ENCODE measurements at places on chromosomes 3 and 15.
A peak's percentile ranks its signal among the peaks of the same experiment; 100 is the strongest.

GRCh38 chr15:44490622-44491021 is 46.3 kb upstream of the EIF3J start:
- no peak for DNase-seq

DNA sequence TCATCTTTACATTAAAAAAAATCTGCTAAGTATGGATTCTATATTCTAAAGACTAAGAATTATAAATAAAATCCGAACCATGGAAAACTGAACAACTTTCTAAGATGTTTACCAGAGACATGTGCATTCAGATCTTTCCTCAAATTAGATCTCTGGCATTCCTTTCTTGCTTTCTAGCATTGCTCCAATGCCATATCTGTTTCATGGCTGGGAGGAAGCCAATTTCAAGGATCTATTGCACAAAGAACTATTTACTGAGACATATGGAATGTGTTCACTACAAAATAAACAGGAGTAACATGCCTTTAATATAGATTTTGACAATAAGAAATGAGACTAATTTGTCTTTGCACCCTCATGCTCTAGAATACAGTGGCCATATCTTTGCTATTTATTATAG is 45.1 kb upstream of the NANOGP8 start:
- DNase-seq = no peak

GRCh38 chr3:172844428-172844827 is 93.9 kb downstream of the ECT2 start:
- DNase-seq = no peak

DNA sequence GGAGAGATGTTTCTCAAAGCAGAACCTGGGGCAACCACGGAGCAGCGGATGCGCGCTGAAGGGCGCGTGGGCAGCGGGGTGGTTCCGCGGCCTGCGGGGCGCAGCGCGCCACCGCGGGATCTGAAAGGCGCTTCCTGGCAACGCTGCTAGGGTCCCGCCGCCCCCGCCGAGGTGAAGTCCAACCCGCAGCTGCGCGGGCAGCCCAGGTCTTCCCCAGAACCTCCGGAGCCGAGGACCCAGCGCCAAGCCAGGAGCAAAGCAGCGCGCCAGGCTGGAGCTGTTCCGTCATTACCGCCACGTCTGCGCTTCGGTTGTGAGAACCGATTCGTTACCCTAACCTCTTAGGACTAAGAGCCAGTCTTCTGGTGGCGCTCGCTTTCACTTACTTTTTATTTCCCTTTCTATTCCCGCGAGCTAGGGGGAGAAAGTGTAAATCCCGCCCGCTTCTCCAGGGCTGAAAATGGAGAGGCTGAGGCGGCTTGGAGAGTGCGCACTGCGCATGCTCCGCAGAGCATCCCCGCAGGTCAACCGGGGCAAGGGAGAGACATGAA is 3.2 kb upstream of the GABRG3 start:
- DNase-seq = no peak

GRCh38 chr3:163362151-163362550 is 1716.1 kb downstream of the SI start:
- no peak for DNase-seq

DNA sequence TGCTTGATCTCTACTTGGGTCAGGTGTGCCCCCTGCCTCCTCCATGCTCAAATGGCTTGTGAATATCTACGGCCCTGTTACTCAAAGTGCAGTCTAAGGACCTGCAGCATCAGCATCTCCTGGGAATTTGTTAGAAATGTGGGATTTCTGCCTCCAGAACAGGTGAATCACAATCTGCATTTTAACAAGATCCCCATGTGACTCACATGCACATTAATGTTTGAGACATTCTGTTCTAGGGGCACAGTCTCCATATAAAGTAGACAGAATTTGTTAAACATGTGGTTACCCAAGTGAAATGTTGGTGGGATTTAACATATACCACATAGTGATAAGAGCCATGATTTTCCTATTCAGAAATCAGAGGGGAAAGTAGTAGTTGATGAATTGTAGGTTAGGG is 256.2 kb downstream of the NR1D2 start:
- no peak for DNase-seq

GRCh38 chr3:13167064-13167743 is 94.0 kb upstream of the IQSEC1 start:
- DNase-seq = no peak

DNA sequence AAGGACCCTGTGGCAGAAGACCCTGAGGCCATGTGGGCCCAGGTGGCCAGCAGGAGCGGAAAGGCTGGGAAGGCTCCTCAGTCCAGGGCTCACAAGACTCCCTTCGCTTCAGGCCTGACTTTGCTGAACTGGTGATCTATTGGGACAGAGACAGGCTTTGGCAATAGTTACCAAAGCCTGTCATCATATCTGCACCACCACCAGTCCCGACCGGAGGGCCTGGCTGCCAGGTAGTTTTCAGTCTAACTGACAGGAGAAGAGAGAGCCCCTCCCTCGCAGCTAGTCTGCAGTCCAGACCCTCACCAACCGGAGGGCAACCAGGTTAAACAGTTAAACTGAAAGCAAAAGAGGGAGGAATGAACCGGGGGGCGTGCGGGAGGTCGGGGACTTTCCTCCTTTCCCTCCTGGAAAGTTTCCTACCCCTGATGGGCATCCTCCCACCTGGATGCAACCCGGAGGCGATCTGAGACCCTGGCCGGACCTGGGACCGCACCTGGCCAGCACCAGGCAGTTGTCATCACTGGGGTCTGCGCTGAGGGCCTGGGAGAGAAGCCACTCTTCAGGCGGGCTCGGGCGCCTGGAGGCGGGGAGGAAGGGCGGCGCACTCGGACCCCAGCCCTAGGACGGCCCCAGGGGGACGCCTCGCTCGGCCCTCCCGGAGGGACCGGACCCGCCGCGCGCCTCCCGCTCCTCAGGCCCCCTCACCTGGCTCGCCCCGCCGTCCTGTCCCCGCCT is 435 bp downstream of the RAB27A start:
- peak; percentile 59 for DNase-seq

DNA sequence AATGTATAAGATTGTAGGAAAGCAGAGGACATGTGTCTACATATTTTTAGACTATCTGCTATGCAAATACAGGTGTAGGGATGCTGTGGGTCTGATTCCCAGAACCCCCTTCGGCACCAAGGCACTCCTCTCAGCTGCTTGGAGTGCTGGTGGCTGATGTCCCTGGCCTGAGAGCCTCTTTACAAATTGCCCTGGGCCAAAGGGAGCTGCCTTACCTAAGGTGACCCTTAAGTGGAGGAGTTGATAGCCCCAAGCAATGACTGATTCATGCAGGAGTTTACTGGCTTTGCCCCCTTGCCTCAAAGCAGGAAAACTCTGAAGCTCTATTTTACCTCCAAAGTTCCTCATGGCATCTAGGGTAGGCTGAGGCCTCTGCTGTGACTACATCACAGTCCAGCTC is 83.0 kb downstream of the ZNF385D start:
- DNase-seq = no peak

- DNase-seq = no peak
These were observed 116.8 kb downstream of the FBLN2 start for GRCh38 chr3:13665582-13666226.

DNA sequence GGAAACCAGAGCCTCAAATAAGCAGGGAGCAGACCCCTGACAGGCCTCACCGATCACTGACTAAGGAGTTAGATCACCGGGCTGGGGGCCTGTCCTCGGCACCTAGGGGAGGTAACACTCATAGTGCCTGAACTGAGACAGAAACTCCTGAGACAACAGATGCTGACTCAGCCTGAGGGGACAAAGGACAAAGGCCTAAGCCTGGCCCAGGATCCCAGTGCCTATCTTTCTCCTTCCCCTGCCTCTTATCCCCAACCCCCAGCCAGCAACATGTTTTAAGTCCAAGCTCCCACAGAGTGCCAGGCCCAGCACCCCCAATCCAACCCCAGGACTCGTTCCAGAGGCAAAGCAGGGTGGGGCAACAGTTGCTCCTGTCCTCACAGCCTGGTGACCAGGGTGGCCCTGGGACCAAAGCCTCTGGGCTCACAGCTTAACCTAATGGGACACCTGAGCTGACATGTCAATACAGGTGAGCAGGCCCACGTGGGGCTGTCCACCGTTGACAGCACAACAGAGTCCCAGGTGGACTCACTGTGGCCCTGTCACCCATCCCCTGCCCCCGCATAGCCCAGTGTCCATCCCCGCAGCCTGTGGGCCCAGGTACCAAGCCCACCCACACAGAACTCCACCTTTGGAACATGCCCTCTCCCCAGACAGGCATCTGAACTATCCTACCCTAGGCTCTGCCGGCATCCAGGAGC is 37.4 kb downstream of the ADCY5 start:
- no peak for DNase-seq

- peak; percentile 39 for DNase-seq
These were observed 180.3 kb upstream of the TSC22D2 start for GRCh38 chr3:150227839-150228238.

DNA sequence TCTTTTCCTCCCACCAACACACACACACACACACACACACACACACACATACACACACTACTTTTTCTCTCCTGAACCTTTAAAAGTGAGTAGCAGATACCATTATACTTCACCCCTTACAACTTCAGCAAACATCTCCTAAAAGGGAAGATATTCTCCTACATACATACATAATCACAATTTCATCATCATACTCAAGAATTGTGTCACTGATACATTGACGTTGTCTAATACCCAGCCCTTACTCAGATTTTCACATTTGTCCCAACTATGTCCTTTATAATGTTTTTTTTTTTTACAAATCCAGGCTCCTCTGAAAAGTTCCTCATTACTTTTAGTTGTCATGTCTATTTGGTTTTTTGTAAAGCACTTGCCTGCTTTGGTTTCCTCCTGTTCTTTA is 18.5 kb downstream of the ABHD6 start:
- DNase-seq = no peak

DNA sequence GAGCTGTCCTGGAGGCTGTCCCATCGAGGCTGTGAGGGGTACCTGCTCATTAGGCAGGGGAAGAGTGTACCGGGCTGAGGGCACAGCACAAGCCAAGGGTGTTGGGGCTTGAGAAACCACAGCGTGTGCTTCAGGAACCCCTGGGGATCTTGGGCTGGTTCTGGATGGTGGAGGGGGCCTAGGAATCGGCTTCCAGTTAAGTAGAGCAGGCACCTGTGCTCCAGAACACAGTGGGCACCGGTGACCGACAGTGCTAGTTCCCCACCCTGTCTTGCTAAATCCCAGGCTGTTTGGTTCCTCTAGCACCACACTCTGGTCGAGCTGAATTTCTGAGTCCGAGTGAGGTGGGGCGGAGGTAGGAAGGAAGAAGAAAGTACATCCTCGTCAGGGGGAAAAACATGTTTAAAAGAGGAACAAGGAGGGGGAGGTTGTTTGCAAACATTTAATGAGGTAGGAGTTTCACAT is 29.1 kb downstream of the SLC6A6 start:
- DNase-seq = no peak

- DNase-seq = peak; percentile 82
These were observed 81.7 kb downstream of the TAMM41 start for GRCh38 chr3:11764931-11765363.

- DNase-seq = no peak
These were observed 53.3 kb downstream of the MEX3B start for GRCh38 chr15:81992523-81992922.

DNA sequence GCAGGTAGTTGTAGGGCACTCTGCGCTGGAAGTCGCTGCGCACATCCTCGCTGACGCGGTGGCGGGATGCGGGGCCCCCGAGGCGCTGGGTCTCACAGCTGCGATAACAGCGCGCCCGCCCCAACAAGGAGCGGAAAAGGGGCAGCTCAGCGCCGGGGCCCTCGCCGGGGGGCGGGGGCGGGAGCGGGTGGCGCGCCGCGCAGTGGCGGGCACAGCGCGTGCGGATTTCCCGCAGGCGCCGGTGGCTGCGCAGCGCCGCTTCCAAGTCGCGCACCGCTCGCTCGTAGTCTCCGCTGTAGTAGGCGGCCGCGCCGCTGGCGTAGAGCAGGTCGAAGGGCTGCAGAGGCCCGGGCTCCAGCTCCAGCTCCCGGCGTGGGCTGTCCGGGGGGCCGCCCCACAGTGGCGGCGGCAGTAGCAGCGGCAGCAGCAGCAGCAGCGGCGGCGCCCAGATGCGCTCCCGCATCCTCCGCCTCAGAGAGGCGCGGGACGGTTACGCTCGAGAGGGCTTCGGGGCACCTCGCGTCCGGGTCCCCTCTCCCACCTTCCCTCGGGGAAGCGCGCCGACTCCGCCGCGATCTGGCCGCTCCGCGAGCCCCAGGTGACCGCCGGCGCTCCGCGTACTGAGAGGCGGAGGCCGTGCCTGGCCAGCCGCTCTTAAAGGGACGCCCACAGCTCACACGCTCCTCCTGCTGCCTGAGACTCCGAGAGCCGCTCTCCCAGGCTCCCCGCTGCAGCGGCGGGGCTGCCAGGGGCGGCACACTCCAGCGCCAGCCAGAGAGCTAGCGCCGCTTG is at the start of gene P3H2:
TSS of gene P3H2 (minus strand) at position 629 of the 792 bp plus-strand sequence. CDS start at position 463, 166 bp downstream.
- DNase-seq = peak; percentile 46

DNA sequence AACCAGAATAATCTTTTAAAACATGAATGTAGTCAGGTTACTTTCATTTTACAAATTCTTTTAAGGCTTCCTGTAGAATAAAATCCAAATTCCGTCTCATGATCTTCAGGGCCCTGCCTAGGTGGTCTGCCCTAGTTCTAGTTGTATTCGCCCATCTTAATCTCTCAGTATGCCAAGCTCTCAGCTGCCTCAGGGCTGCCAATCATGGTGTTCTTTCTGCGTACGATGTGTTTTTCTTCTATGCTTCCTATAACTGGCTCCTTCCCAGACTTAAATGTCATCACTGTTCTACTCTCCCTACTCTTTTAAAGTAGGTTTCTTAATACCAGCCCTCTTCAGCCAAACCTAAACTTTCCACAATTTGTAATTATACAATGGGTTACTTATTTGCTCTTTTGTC is 107.4 kb downstream of the GREM1 start:
- no peak for DNase-seq

DNA sequence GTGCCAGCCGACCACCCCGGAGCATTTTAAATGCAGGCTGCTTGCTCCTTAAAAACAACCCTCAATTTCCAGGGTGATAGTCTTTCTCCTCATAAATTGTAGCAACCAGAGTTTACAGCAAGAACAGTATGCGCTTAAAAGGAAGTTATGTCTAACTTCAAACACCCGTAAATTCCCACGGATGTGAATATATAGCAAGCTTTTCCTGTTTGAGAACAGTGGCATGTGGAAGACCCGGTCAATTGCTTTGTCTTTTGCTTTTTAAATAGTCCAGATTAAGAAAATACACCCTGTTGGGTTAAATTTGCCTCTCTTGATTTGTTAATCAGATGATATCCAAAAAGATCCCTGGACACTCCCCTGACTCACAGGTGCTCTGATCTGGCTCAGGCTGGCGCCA is 20.8 kb downstream of the MRPS25 start:
- DNase-seq = no peak

GRCh38 chr3:178551916-178552321 is 15.7 kb downstream of the KCNMB2 start:
- no peak for DNase-seq

DNA sequence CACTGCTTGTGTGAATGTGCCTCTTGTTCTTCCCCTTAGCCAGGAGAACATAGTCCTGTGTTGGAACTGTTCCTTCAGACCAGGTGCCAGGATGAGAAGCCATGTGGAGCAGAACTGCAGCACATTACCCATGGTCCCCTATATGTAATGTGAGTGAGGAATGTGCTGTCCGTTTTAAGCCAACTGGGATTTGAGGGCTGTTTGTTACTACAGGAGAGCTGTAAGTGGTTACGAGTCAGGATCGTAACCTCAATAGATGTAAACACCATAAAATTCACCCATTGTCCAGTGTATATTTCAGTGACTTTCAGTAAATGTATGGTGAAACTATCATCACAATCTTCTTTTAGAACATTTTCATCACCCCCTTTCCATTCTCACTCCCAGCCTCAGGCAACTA is 10.1 kb upstream of the SCAP start:
- no peak for DNase-seq

Measured in activated CD4-positive, alpha-beta T cell treated with anti-CD3 and anti-CD28 coated beads, Interleukin-2, amount 50 U/mL, for 16 hours (primary cell).